Keratinocyte (primary cell): ENCODE measurements at places on chromosomes 2 and 18. TPM values are rescaled to one million over a fixed set of nuclear protein-coding genes. Genes with fewer than 3 reads are reported as not detected.

IL36RN gene
- polyA plus RNA-seq = 1.7 to 7.9 TPM (median 3.9 TPM) in 3 replicates

SEMA4C gene
- polyA plus RNA-seq = 6.9 to 10.2 TPM (median 7.5 TPM) in 3 replicates

COL6A3 gene
- polyA plus RNA-seq = 0.01 TPM in 1 of 3 replicates, not detected in the others

POTEC gene
- polyA plus RNA-seq = not detected in 3 replicates

UPP2 gene
- polyA plus RNA-seq = not detected in 3 replicates

CD207 gene
- polyA plus RNA-seq = not detected in 3 replicates

CFC1 gene
- not detected in 3 replicates for polyA plus RNA-seq

TEKT4 gene
- not detected in 3 replicates for polyA plus RNA-seq

CDH7 gene
- polyA plus RNA-seq = not detected in 3 replicates

GPAT2 gene
- 0.05 to 0.29 TPM (median 0.06 TPM) in 3 replicates for polyA plus RNA-seq

PROKR1 gene
- polyA plus RNA-seq = 0.01 TPM in 1 of 3 replicates, not detected in the others

RPE gene
- polyA plus RNA-seq = 59.5 to 69.6 TPM (median 67.9 TPM) in 3 replicates

FARP2 gene
- polyA plus RNA-seq = 34.8 to 40.0 TPM (median 39.3 TPM) in 3 replicates

IL36A gene
- polyA plus RNA-seq = not detected in 3 replicates

ZNF407 gene
- 2.8 to 3.8 TPM (median 3.2 TPM) in 3 replicates for polyA plus RNA-seq

KLHL29 gene
- 4.7 to 6.4 TPM (median 5.5 TPM) in 3 replicates for polyA plus RNA-seq

LYG1 gene
- polyA plus RNA-seq = 0.53 to 1.4 TPM (median 1.1 TPM) in 3 replicates

GCKR gene
- polyA plus RNA-seq = 0.18 to 0.30 TPM (median 0.27 TPM) in 3 replicates

OSR1 gene
- 0.09 to 0.20 TPM (median 0.14 TPM) in 3 replicates for polyA plus RNA-seq

CAPG gene
- polyA plus RNA-seq = 466 to 683 TPM (median 503 TPM) in 3 replicates

DCDC2C gene
- not detected in 3 replicates for polyA plus RNA-seq

CNTNAP5 gene
- not detected in 3 replicates for polyA plus RNA-seq

GPBAR1 gene
- polyA plus RNA-seq = 0.10 to 0.18 TPM (median 0.12 TPM) in 3 replicates

FSHR gene
- not detected in 3 replicates for polyA plus RNA-seq

SLC14A1 gene
- 0.06 to 0.23 TPM in 2 of 3 replicates, not detected in the other for polyA plus RNA-seq

ST3GAL5 gene
- polyA plus RNA-seq = 29.7 to 43.5 TPM (median 39.7 TPM) in 3 replicates

TRIM54 gene
- not detected in 3 replicates for polyA plus RNA-seq

SNX17 gene
- polyA plus RNA-seq = 79.4 to 101 TPM (median 83.3 TPM) in 3 replicates

HMSD gene
- polyA plus RNA-seq = 0.64 to 1.2 TPM (median 0.94 TPM) in 3 replicates

KYNU gene
- 2.4 to 8.2 TPM (median 3.9 TPM) in 3 replicates for polyA plus RNA-seq

CLEC4F gene
- polyA plus RNA-seq = not detected in 3 replicates

REG1B gene
- not detected in 3 replicates for polyA plus RNA-seq

CYBRD1 gene
- polyA plus RNA-seq = 45.5 to 89.4 TPM (median 72.7 TPM) in 3 replicates

TXNDC2 gene
- polyA plus RNA-seq = 0.03 TPM in 1 of 3 replicates, not detected in the others

TRIB2 gene
- 4.6 to 8.8 TPM (median 7.7 TPM) in 3 replicates for polyA plus RNA-seq

SP140 gene
- polyA plus RNA-seq = 0.95 to 1.2 TPM (median 0.95 TPM) in 3 replicates

CCDC121 gene
- 0.86 to 1.1 TPM (median 1.1 TPM) in 3 replicates for polyA plus RNA-seq

COL4A4 gene
- 0.01 to 0.03 TPM in 2 of 3 replicates, not detected in the other for polyA plus RNA-seq

LYG2 gene
- 0.14 to 0.24 TPM in 2 of 3 replicates, not detected in the other for polyA plus RNA-seq

RNF144A gene
- polyA plus RNA-seq = 1.1 to 1.4 TPM (median 1.3 TPM) in 3 replicates

HK2 gene
- polyA plus RNA-seq = 20.3 to 27.1 TPM (median 23.2 TPM) in 3 replicates

CRYGC gene
- not detected in 3 replicates for polyA plus RNA-seq

RAB31 gene
- 40.4 to 53.9 TPM (median 47.0 TPM) in 3 replicates for polyA plus RNA-seq

METTL4 gene
- 5.5 to 10.2 TPM (median 6.1 TPM) in 3 replicates for polyA plus RNA-seq

ASIC4 gene
- polyA plus RNA-seq = not detected in 3 replicates

ARHGAP25 gene
- 15.9 to 28.6 TPM (median 25.3 TPM) in 3 replicates for polyA plus RNA-seq

TTLL4 gene
- 19.6 to 26.3 TPM (median 20.1 TPM) in 3 replicates for polyA plus RNA-seq

ELMOD3 gene
- 17.8 to 31.0 TPM (median 20.1 TPM) in 3 replicates for polyA plus RNA-seq

LYPD6B gene
- 17.0 to 30.8 TPM (median 24.7 TPM) in 3 replicates for polyA plus RNA-seq

CRACDL gene
- polyA plus RNA-seq = 1.4 to 2.1 TPM (median 1.6 TPM) in 3 replicates

CNGA3 gene
- 0.01 TPM in 2 of 3 replicates, not detected in the other for polyA plus RNA-seq

LCT gene
- 0.01 TPM in 1 of 3 replicates, not detected in the others for polyA plus RNA-seq
